ENCODE measurements at places on chromosomes 4 and X. TPM values are rescaled to one million over a fixed set of nuclear protein-coding genes. Genes with fewer than 3 reads are reported as not detected.

Gene H2BW2
- not detected for total RNA-seq

Gene XAGE1A
- total RNA-seq = not detected

Gene FHIP1A
- total RNA-seq = 4.4 TPM

Gene HMGB3
- 13.6 TPM for total RNA-seq

Gene GAGE2A
- not detected for total RNA-seq

Gene CYLC1
- not detected for total RNA-seq

Gene TEX11
- not detected for total RNA-seq

Gene SLC2A9
- total RNA-seq = 3.5 TPM

- H3K27me3 ChIP-seq = no peaks in the 10 kb centered on the region
- H3K36me3 ChIP-seq = no peaks in the 10 kb centered on the region
- H3K27ac ChIP-seq = no peak overlapping the region
- H3K4me3 ChIP-seq = no peak overlapping the region
- no peaks in the 10 kb centered on the region for H3K4me1 ChIP-seq
Observed at GRCh38 chrX:80879143-80879542, 69.5 kb upstream of the BRWD3 start.

DNA sequence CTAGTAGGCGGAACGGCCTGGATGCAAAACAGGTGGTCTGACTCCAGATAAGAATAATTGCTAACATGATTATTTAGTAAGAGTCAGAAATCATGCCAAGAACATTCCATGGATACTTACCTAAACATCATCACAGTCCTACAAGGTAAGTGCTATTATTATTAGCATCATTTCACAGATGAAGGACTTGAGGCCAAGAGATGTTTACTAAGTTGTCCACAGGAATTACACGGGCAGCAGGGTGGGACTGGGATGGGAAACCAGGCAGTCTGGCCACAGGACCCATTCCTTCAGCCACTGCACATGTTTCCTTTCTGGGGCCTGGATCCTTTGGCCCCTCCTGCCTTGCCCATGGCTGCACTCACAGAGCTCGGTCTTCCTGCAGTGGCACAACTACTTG lies 48.3 kb downstream of the ANAPC4 start:
- H3K36me3 ChIP-seq = no peaks in the 10 kb centered on the region
- no peak overlapping the region for H3K27ac ChIP-seq
- no peaks in the 10 kb centered on the region for H3K27me3 ChIP-seq

DNA sequence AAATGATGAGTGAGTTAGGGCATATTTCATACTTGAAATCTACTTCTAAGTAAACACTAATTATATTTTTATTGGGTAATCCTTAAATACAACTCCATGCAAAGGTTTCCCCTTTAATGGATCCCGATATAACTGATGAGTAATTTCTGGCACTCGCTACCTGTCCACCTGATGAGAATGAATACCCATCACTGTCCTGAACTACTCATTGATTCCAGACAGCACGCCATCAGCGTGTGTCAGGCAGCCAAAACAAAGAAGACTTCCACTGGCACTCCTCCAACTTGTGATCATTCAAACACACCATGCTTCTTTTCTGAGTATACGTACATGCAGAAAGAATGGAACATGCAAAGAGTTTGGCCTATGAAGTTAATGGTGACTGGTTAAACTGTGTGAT lies 69.4 kb downstream of the HCCS start:
- H3K27ac ChIP-seq = no peak overlapping the region
- peak; percentile 13 for DNase-seq
- H3K27me3 ChIP-seq = no peaks in the 10 kb centered on the region
- no peaks in the 10 kb centered on the region for H3K36me3 ChIP-seq

GRCh38 chr4:9898596-9899305 lies 117.3 kb downstream of the DRD5 start:
- H3K27me3 ChIP-seq = no peaks in the 10 kb centered on the region
- H3K27ac ChIP-seq = no peak overlapping the region
- no peaks in the 10 kb centered on the region for H3K4me1 ChIP-seq
- no peak overlapping the region for H3K4me3 ChIP-seq
- no peak for DNase-seq

DNA sequence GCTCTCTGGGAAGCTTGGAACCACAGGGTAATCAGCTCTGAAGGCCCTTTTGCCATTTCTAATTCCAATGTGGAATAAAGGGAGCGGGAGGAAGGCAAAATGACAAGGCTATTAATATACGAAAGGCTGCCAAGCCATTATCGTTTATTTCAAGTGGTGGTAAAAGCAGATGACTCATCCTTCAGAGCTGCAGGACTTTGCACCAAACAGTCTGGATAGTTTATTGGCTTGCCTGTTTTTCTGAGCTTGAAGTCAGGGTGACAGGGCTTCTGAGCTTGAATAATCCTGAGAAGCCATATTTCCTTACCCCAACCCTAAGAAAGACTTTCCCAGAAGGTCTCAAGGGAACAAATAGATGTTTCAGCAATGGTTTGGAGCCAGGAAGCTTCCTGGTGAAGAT lies 7.7 kb upstream of the GABRE start:
- peak overlapping the region; percentile 46 for H3K27ac ChIP-seq
- peak; percentile 73 for DNase-seq
- H3K36me3 ChIP-seq = no peaks in the 10 kb centered on the region
- no peaks in the 10 kb centered on the region for H3K27me3 ChIP-seq
- H3K4me3 ChIP-seq = no peak overlapping the region

DNA sequence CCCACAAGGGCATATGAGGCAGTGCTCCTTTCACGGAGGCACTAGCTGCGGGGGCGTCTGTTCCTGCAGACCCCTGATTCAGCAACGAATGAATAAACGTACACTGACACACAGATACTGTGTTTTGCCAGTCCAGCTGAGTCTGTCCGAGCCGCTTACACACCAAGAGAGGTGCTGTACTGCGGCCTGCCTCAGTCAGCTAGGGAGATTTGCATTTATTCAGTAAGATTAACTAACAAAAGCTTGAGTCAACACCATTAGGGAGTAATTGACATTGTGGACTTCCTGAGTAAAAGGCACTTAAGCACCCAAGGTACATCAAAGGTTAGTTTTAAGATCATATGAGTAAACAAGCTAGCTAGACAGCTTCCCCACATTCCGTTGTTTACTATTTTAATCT lies 31.0 kb upstream of the BEX4 start:
- H3K27ac ChIP-seq = no peak overlapping the region
- no peaks in the 10 kb centered on the region for H3K4me1 ChIP-seq
- H3K36me3 ChIP-seq = no peaks in the 10 kb centered on the region

- H3K27me3 ChIP-seq = no peaks in the 10 kb centered on the region
- no peaks in the 10 kb centered on the region for H3K4me1 ChIP-seq
- no peak overlapping the region for H3K27ac ChIP-seq
- H3K36me3 ChIP-seq = no peaks in the 10 kb centered on the region
Observed at GRCh38 chr4:101777431-101777830, 13.1 kb upstream of the BANK1 start.

GRCh38 chr4:153572609-153573008 lies 106.4 kb downstream of the TMEM131L start:
- H3K4me3 ChIP-seq = no peak overlapping the region
- peaks cover 9% of the 10 kb centered on the region for H3K4me1 ChIP-seq
- DNase-seq = no peak
- no peaks in the 10 kb centered on the region for H3K27me3 ChIP-seq
- no peaks in the 10 kb centered on the region for H3K36me3 ChIP-seq
- H3K27ac ChIP-seq = no peak overlapping the region

GRCh38 chr4:57424232-57424897 lies 314.2 kb upstream of the IGFBP7 start:
- no peak overlapping the region for H3K27ac ChIP-seq
- H3K4me1 ChIP-seq = peaks cover 7% of the 10 kb centered on the region
- no peak overlapping the region for H3K4me3 ChIP-seq
- H3K36me3 ChIP-seq = no peaks in the 10 kb centered on the region
- H3K27me3 ChIP-seq = no peaks in the 10 kb centered on the region

GRCh38 chrX:103338663-103339062 lies 8.6 kb downstream of the TCEAL7 start:
- no peak for DNase-seq
- H3K4me1 ChIP-seq = no peaks in the 10 kb centered on the region
- H3K27ac ChIP-seq = no peak overlapping the region

- H3K27ac ChIP-seq = no peak overlapping the region
- no peak for DNase-seq
- no peaks in the 10 kb centered on the region for H3K27me3 ChIP-seq
Observed at GRCh38 chr4:56737666-56738065, 56.6 kb upstream of the HOPX start.

DNA sequence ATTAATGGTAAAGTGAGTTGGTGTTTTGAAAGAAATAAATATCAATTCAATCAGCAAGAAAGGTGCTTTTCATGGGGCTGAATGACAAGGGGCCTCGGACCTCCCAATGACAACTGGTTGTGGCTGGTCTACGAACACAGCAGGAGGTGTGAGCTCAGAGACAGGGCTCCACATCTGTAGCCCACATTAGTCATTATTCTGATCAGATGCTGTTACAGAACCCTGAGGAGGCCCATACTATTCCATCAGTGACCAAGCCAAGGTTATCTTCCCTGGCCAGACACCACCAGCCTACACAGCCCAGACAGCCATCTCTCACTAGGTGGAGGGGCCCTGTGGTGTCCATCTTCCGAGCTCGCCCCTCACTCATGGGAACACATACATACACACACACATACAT lies 168.8 kb downstream of the SH3KBP1 start:
- H3K27me3 ChIP-seq = no peaks in the 10 kb centered on the region
- H3K27ac ChIP-seq = no peak overlapping the region
- H3K36me3 ChIP-seq = no peaks in the 10 kb centered on the region
- H3K4me1 ChIP-seq = peaks cover 3% of the 10 kb centered on the region
- no peak overlapping the region for H3K4me3 ChIP-seq

DNA sequence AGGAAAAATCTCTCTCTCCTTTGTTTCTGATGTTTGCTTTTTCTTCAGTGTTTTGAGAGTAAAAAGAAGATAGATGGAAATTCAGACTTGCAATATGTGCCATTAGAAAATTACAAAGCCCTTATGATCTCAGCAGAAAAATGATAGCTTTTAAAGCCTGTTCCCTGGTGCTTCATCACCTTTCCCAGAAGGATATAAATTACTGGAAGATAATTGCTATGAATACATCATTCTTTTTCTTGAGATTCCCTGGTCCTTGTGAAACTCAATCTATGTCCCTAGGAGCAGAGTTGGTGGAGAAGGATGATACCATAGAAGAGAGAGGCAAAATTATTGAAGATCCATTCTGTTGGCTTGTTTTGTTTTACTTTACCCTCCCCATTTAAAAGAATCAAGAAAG lies 86.5 kb downstream of the GLRA3 start:
- no peaks in the 10 kb centered on the region for H3K36me3 ChIP-seq
- DNase-seq = no peak
- no peaks in the 10 kb centered on the region for H3K27me3 ChIP-seq
- no peaks in the 10 kb centered on the region for H3K4me1 ChIP-seq
- H3K27ac ChIP-seq = no peak overlapping the region

- H3K27ac ChIP-seq = no peak overlapping the region
- H3K4me1 ChIP-seq = no peaks in the 10 kb centered on the region
- H3K36me3 ChIP-seq = no peaks in the 10 kb centered on the region
- H3K27me3 ChIP-seq = peaks cover 8% of the 10 kb centered on the region
Observed at GRCh38 chrX:70398899-70399298, 24.2 kb upstream of the GDPD2 start.

DNA sequence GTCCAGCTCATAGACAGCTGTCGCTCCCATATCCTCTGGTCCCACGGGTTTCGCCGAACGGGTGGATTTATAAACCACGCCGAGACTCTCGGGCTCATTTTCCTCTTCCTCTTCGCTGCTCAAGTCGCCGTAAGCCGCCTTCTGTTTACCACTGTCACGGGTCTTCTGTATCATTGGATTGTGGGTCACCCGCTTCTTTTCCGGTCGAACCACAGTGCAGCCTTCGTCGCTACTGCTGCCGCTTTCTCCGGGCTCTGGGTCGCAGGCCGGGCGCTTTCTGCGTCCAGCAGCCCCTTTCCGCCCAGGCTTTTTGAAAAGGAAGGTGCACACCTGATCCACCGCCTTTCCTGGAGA lies 311 bp downstream of the RNF113A start:
- H3K4me3 ChIP-seq = peak overlapping the region; percentile 76
- H3K4me1 ChIP-seq = no peaks in the 10 kb centered on the region
- peaks cover 4% of the 10 kb centered on the region for H3K36me3 ChIP-seq
- DNase-seq = peak; percentile 68

- no peaks in the 10 kb centered on the region for H3K27me3 ChIP-seq
- no peaks in the 10 kb centered on the region for H3K36me3 ChIP-seq
- H3K27ac ChIP-seq = peak overlapping the region; percentile 99
- peak overlapping the region; percentile 14 for H3K4me3 ChIP-seq
Observed at GRCh38 chr4:66565801-66566200, 895.5 kb upstream of the EPHA5 start.

- no peaks in the 10 kb centered on the region for H3K27me3 ChIP-seq
- no peak for DNase-seq
- H3K27ac ChIP-seq = no peak overlapping the region
- no peaks in the 10 kb centered on the region for H3K36me3 ChIP-seq
- H3K4me1 ChIP-seq = no peaks in the 10 kb centered on the region
Observed at GRCh38 chr4:40454816-40455215, 119.7 kb downstream of the CHRNA9 start.

DNA sequence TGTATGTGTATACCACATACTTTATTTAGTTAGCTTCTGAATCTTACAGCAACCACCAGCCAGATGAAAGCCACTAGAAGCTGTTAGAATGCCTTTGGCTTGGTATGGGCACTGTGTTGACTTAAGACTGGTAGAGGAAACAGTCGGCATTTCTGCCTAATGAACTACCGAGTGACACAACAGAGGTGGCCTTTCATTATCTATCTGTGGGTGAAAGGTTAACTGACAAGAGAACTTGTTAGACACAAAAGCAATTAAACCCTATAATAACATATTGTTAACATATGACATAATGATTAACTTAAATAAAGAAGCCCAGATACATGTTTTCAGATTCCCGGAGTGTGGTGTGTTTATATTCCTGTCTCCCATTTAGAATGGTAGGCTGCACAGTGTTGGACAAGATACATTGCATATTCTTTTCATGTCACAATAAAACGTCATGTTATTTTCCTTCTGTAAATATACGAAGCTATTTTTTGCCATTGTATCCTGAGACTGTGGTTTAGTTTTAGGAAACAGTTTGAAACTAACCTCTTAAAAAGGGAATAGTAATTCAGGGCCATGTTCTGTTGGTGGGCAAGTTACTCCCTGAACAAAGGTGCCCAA lies 181.5 kb downstream of the SLIT2 start:
- DNase-seq = no peak
- H3K4me3 ChIP-seq = no peak overlapping the region
- H3K36me3 ChIP-seq = no peaks in the 10 kb centered on the region
- peaks cover 29% of the 10 kb centered on the region for H3K4me1 ChIP-seq
- no peaks in the 10 kb centered on the region for H3K27me3 ChIP-seq
- H3K27ac ChIP-seq = no peak overlapping the region

All from osteoblast (primary cell).